GM12891 (cell line): ENCODE measurements at places on chromosomes 5 and 9.
A peak's percentile ranks its signal among the peaks of the same experiment; 100 is the strongest.

DNA sequence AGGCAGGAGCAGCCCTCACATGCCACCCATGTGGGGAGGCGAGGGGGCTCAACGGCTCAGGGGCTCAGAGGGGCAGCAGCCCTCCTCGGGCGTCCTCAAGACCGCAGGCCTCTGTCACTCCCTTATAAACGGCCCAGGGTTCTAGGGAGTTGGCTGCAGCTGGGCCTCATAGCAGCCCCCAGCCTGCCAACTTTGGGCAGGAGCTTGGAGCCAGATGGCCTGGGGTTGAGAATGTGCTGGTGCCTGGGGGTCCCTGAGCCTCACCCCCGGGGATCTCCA, 51.0 kb upstream of the RNU6ATAC start:
- DNase-seq, result no peak

- no peak for DNase-seq
Observed at GRCh38 chr5:94395468-94395867, 222.9 kb downstream of the KIAA0825 start.

DNA sequence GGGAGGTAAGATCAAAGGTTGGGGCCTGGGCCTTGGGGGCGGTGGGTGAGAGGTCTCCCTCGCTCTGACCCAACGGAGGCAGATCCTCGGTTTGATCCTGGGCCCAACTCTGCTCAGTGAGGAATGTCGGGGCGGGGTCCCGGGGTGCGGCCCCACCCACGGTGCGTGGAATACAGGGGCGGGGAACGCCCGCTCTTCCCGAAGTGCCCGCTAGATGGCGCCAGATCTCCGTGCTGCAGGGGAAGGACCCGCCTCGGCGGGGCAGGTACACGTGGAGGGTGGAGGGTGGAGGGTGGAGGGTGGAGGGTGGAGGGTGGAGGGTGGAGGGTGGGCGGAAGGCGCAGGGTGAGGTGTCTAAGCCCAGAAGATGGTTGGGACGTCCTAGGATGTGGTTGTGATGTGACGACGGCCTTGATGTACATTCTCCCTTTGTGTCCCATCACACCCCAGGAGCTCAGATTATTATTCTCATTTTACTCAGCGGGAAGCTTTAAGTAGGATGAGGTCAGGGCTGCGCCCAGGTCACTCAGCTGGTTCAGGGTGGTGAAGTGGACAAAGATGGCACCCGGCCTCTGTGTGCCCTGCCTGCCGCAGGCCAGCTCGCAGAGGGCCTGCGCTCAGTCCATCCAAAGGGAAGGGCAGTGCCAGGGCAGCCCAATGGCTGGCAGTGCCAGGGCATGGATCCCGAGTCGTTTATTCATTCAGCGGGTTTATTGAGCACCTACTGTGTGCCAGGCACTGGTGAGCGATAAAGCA, 9.4 kb upstream of the RPS14 start:
- peak; percentile 74 for DNase-seq

GRCh38 chr5:134527156-134527960, 1.9 kb downstream of the JADE2 start:
- peak; percentile 83 for DNase-seq

DNA sequence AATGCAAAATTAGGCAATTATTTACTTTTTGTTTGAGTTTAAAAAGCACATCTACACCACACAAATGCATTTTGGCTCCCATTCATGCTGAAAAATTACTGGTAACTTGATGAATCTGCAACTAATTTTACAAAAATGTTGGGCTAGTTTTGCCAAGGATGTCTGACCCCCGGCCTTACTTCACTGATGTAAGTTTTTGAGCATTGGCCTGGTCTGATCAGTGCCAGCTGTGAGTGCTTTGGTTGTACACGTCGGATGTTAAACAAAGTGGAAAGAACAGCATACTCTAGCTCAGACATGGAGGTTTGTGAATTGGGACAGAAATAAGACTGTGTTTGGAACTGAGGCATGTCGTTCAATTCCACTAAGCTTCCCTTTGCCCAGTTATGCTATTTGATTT, 1044.2 kb downstream of the TLE4 start:
- DNase-seq, result no peak

- DNase-seq, result no peak
Observed at GRCh38 chr5:71903808-71904207, 184.7 kb downstream of the CARTPT start.

GRCh38 chr9:113665756-113666155, 202.2 kb downstream of the RGS3 start:
- no peak for DNase-seq

DNA sequence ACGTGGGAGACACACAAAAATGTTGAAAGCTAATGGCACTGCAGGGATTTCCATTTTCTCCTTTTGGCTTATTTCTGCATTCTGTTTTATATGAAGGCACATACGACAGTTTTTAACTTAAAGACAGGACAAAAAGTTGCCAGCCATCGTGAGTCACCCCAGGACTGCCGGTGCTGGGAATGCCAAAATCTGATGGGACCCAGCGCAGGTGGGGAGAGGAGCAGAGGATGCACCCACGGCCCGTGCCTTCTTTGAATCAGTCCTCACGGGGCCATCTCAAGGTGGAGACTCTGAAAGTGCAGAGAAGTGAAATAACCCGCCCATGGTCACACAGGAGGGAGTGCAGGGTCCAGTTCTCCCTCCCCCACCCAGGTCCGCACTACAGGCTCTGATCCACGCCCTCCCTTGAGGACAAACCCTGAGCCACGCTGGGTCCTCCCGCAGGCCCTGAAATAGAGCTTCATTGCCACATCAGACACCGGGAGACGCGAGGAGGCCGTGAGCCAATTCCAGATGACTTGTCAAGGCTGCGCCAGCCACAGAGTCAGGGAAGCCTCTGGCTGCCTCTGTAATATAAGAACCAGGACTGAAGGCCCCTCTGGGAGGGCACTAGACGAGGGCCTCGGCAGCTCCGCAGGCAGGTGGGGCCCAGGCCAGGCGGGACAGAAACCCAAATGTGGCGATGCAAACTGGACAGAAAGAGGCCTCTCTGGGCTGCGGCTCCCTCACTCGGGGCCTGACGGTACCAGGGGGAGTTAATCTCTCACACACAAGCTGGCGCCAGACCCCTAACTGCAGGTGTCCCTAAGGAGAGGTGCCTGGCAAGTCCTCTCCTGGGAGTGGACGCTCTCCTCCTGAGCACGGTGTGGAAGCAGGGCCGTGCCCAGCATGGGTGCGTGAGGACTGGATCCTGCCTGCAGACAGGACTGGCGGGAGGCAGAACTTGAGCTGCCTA, 22.9 kb downstream of the ADAMTS2 start:
- DNase-seq, result no peak

DNA sequence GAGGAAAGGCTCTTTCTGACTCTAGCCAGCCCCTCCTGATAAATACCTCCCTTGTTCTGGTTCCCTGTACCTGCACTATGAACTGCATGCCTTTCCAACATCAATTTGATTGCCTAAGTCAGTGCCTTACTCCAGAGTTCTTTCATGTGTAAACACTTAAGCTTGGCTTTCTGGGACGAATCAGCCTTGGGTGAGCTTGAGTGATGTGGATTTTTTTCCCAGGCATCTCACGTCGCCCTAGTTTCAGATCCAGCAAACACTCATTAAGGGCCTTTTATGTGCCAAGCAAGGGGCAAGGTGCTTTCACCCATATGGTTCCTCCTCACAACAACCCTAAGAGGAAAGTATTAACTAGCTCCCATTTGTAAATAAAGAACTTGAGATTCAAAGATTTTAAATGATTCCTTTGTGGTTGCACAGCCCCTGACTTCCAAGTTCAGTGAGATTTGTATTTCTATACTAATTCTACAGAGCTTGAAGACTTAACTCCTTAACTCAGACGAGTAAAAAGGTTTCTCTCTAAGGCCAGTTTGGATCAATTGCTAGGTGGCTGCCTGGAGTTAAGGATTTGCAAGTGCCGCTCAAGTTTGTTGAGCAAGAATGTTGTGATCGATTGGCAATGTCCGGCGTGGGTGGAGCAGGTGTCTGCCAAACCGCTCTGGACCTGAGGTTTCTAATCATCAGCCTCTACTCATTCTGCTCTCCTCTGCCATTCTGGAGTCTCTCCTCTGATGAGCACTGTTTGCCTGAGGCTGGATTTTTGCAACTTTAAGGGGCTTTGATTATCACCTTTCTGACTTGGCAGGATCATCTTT, 20.2 kb upstream of the TJP2 start:
- DNase-seq, result no peak

GRCh38 chr9:81183761-81184160, 505.6 kb downstream of the TLE1 start:
- DNase-seq, result no peak

DNA sequence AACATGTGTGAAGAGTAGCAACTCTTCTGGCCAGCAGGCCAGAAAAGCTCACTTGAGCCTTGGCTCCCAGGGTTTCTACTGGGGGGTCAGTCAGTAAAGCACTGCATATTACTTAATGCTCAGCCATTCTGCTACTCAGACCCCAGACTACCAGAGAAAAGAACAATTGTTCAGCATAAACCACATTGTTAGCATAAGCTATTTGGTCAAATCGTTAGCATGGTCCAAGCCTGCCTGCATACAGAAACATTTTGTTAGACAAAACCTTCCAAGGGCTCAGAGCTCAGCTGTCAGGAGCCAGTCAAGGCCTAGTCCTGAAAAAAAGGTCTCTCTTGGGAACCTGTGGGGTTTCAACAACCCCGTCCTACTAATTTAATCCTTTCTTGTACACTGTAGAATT, 449.3 kb downstream of the PRR16 start:
- DNase-seq, result no peak

DNA sequence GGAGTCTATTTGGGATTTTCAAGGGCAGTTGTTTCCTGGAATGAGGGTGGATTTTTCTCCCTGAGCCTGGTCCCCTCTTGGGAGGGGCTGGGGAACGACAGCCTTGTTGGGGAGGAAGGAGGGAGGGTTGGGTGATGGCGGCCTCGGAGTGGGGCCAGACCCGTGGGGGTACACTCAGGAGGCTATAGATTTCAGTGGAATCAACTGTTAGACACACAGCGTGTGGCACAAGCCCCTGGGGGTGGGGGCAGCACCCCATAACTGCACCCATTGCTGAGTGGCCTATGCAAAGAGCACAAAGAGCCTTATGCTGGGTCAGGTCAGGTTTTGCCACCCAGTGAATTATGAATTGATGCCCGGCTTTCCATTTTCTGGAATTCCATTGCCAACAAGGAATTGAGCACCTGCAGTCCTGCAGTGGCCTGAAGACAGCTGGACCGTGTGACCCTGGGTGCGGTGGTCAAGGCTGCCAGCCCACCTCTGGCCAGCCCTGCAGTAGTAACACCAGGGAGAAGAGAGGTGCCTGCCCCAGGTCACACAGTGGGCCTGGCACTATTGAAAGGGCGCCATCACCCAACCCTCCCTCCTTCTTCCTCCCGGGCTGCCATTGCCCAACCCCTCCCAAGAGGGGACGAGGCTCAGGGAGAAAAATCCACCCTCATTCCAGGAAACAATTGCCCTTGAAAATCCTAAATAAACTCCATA, 8.4 kb downstream of the MYMK start:
- no peak for DNase-seq

GRCh38 chr9:9846557-9846956, 766.2 kb downstream of the PTPRD start:
- no peak for DNase-seq

DNA sequence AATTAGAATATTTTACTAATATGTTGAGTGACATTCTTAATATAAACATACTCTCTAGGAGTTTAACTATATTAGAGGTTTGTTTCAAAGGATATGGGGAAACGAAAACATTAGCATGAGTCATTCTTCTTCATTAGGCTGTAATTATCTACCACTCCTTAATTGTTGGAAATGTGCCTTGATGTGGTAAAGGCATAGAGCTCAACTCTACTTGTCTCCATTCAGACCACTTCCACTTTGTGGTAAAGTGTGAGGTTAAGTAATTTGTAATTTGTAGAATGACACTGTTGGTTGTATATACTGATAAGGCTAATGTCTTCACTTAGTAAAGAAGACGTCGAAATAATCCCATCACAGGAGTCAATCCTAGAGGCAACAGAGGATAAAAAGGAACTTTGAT, 58.1 kb downstream of the HAPLN1 start:
- no peak for DNase-seq

- DNase-seq, result no peak
Observed at GRCh38 chr9:131954299-131954698, 125.4 kb downstream of the MED27 start.

DNA sequence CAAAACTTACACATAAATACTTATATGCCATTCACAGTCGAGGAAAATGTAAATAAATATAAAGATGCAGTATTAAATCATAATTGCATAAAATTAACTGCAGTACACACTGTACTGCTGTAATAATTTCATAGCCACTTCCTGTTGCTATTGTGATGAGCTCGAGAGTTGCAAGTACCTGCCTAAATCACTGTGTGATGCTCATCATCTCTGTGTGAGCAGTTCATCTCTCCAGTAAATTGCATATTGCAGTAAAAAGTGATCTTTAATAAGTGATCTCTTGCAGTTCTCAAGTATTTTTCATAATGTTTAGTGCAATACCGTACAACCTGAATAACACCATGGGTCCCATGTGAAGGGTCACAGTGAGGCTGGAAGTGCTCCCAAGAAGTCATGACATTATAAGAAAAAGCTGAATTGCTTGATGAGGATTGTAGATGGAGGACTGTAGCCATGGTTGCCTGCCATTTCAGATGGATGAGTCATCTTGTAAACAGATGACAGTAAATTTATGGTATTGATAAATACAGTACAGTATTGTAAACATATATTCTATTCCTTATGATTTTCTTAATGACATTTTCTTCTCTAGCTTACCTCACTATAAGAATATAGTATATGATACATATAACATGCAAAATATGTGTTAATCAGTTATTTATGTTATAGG, 34.9 kb downstream of the SYK start:
- DNase-seq, result no peak

GRCh38 chr5:72141440-72142355, 34.4 kb downstream of the MAP1B start:
- no peak for DNase-seq

DNA sequence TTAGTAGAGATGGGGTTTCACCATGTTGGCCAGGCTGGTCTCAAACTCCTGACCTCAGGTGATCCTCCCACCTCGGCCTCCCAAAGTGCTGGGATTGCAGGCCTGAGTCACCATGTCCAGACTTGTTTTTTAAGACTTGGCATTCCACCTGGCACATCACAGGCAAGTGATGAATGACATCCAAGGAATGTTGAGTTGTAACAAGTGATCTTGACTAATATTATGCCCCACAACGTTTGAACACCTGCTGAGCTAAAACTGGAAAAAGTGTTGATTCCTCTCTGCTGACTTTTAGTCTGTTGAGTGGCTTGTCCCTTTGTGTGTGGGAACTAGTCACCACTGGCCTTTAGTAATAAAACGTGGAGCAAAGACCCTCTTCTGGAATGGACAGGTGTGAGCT, 54.6 kb downstream of the SUB1 start:
- DNase-seq, result no peak

DNA sequence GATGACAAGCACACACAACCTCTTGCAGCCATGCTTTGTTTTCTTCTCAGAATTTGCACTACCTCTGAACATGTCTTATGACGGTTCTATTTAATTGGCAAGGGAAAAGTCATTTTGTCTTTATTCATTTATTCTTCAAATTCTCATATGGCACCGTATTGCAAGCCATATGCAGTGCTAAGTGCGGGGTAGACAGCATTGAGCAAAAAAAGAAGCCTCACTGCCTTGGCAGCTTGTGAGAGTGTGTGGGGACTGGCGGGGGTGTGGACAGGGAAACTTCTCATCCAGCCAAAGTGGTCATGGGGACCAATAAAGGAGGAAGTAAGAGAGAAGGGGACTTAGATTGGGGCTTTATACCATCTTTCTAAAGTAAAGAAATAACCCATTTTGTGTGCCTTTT, 160.0 kb downstream of the CDH12 start:
- no peak for DNase-seq

GRCh38 chr5:82417776-82418607, 139.8 kb upstream of the RPS23 start:
- no peak for DNase-seq

GRCh38 chr5:137833463-137833862, 34.2 kb upstream of the MYOT start:
- DNase-seq, result no peak
